ENCODE measurements at places on chromosomes 6 and 20. TPM values are rescaled to one million over a fixed set of nuclear protein-coding genes. Genes with fewer than 3 reads are reported as not detected.

GRCh38 chr20:14633507-14633906 lies 296.1 kb upstream of the FLRT3 start:
- DNase-seq = no peak

Gene MUC22
- total RNA-seq = not detected

DNA sequence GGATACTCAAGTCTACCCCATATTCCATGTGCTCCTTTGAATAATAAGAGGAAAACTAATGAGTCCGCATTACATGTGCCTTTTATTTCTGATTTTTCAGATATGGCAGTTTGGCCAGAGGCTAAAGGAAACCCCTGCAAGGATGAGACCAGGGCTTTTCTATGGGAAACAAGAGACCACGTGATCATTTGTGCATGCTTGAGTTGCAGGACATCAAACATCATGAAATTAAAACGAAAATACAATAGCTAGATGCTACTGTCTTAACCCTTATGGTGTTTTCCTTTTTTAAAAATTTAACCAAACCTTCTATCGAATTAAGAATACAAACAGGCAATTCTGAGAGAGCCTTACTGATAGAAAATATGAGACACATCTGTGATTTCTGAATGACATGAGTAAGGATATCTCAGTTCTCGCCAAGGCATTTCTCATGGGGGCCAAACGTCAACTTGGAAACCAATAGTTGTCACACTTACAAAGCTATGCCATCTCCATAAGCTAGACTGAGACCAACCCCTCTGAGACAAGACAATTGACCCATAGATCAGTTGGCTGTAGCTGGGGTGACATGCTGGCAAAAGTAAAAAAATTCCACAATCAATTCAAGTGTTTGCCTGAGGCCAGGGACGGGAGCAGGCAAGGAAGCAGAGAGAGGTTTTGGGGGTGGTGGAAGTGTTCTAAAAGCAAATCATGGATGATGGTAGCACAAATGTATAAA lies 52.8 kb downstream of the RIPOR2 start:
- no peak for DNase-seq

- no peak for DNase-seq
Observed at GRCh38 chr6:142903812-142904211, 41.2 kb downstream of the HIVEP2 start.

DNA sequence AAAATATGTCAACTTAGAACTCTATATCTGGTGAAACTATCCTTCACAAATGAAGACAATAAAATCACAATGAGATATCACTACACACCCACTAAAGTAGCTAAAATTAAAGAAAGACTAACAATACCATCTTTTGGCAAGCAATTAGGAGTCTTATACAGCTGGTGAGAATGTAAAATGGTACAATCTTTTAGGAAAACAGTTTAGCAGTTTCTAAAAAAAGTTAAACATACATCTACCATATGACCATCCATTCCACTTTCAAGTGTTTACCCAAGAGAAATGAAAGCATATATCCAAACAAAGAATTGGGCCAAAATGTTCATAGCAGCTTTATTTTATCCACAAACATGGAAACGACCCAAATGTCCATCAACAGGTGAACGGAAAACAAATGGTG lies 13.8 kb upstream of the EEF1A1 start:
- DNase-seq = no peak

GRCh38 chr20:50587291-50587961 lies 77.2 kb downstream of the PTPN1 start:
- DNase-seq = no peak

DNA sequence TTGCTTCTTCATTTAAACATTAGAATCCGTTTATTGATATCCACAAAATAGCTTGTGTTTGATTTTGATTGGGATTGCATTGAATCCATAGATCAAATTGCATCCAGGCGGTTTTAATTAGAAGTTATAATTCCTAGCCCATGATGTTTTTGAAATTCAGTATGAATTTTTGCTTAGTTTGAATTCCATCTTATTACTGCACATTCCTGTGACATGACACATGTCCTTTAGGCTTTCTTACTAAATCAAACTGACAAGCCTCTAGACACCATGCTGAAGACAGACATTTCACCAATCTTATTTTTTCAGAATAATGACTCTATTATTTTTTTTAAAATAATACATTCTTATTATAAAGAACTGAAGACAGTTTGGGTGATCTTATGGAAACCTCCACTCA lies 21.4 kb upstream of the PI16 start:
- DNase-seq = no peak

- DNase-seq = no peak
Observed at GRCh38 chr20:8386991-8387390, 254.9 kb downstream of the PLCB1 start.
